Stimulated activated CD8-positive, alpha-beta memory T cell treated with anti-CD3 and anti-CD28 coated beads, Interleukin-4, amount 100 ng/mL, for 24 hours (primary cell): ENCODE measurements at places on chromosomes 3 and 15.
A peak's percentile ranks its signal among the peaks of the same experiment; 100 is the strongest.

DNA sequence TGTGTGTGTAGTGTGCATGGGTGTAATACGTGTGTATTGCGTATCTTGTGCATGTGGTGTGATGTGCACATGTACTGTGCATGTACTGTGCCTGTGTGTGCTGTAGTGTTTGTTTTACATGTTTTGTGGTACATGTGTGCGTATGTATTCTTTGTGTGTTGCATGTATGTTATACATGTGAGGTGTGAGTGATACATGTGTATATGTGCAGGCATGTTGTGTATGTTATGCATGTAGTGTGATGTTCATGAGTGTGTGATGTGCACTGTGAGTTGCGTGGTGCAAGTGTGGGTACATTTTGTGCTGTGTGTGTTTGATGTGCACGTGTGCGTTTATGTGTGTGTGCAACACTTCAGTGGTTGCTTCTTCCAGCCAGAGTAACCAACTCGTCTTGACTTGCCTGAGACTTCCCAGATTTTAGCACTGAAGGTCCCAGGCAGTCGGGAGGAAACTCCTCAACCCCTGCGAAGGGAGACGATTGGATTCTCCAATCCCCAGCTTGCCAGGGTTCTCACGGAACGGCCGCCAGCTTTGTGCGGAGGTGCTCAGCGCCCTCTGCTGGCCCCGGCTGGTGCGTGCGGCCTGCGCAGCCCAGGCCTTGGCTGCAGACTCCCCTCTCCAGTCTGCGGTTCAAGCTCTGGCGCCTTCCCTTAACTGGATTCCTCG is 3.6 kb downstream of the GALNT15 start:
- DNase-seq, result peak; percentile 44

GRCh38 chr3:77186728-77187127 is 146.8 kb downstream of the ROBO2 start:
- DNase-seq, result no peak

GRCh38 chr3:119898478-119899191 is 116.7 kb downstream of the NR1I2 start:
- DNase-seq, result no peak

- no peak for DNase-seq
Measured at GRCh38 chr3:125359700-125360099, 15.4 kb downstream of the ZNF148 start.

GRCh38 chr15:64583519-64583918 is 123.1 kb downstream of the ZNF609 start:
- DNase-seq, result no peak

DNA sequence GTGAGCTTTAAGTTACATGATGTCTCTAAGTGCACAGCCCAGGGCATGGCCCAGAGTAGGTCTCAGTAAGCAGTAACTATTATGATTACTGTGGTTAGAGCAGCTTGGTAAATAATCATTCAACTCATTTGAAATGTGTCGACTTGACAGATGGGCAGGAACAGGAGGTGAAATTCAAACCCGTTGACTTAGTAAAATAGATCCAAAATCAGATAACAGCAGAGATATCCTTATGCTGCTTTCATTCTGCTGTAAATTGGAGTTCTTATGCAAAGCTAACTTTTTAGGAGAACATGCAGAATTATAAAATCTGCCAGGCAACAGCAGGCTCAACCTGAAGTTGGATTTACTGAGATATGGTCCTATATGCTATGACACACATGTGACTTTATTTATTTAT is 118.7 kb upstream of the KLHL25 start:
- no peak for DNase-seq

DNA sequence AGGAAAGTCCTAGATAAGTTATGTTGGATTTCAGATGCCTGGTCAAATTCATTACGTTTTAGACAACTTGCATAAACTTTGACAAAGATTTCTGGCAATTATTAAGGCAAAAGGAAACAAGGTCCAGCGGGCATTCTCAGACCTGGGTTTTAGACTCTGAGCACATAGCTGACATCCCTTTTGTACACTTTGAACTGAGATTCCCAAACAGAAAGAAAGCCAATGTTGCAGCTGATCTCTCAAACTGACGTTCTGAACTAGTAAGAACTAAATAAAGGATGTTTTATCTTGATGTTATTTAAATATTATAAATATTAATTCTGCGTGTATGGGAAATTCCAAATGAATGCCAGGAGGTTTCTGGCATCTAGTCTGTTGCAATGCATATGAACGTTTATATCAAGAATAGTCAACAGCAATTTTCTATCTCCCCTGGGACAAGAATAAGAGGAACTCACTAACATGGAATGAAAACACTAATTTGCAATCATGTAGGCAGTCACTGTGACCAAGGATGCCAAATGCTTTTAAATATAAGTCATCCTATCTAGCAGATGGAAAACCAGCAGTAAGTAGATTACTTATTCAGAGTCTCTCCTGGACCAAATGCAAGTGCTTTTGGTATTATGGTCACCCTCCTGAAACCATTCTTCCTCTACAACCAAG is 202.1 kb downstream of the GREM1 start:
- no peak for DNase-seq

- no peak for DNase-seq
Measured at GRCh38 chr3:162544246-162544645, 1047.6 kb downstream of the OTOL1 start.

DNA sequence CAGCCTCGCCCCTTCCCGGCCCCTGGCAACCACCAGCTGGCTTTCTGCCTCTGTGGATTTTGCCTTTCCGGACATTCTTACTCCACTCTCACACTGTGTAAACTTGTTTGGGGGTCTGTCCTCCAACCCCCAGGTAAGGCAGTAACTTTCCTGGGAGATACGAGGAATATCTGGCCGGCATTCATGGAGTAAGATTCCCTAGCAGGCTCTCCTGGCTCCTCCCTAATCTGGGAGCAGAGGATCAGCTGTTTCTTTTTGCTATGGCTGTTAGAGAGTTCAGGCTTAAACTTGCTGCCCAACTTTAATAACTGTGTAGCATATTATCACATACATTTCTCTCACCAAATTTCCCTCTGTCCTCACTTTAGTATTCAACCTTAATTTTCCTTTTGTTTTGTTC is 64.3 kb downstream of the IGF2BP2 start:
- DNase-seq, result no peak

- no peak for DNase-seq
Measured at GRCh38 chr15:58467121-58467721, 35.4 kb downstream of the LIPC start.

DNA sequence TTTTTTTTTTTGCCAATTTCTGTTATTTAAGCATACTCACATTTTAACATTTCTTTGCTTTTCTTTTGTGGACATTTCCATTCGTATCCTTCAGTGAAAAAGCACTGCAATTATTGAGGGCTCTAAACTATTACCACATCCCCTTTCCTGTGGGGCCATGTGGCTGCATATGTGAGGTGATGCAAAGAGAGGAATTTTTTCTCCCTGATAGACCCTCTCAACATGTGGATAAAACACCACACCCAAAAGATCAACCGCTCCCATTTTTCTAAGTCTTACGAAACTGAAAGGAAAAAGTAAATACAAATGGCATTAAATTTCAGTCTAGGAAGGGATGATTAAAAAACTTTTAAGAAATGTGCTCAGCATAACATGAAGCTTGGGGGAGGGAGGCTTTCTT is 68.8 kb downstream of the DNAJC13 start:
- DNase-seq, result no peak

GRCh38 chr15:87045746-87046145 is 966.1 kb downstream of the AGBL1 start:
- no peak for DNase-seq

DNA sequence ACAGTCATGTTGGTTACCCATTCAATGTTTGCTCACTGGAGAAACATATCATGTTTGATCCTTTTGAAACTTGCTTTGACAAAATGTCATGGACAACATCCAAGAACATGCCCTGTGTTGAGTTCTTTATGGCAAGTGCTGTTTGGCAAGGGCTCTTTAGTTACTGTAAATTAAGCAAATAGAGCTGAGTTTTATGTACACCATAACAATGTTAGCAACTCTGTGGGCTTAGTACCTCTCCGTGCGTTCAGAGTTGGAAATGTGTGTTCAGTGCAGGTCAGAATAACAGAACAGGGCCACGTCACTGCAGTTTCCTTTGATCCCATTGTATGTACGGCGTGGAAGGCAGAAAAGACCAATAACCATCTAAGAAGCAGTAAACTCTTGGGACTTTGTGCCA is 132.5 kb downstream of the MYRIP start:
- no peak for DNase-seq

GRCh38 chr3:43087249-43087776 is 18.6 kb downstream of the POMGNT2 start:
- DNase-seq, result no peak

DNA sequence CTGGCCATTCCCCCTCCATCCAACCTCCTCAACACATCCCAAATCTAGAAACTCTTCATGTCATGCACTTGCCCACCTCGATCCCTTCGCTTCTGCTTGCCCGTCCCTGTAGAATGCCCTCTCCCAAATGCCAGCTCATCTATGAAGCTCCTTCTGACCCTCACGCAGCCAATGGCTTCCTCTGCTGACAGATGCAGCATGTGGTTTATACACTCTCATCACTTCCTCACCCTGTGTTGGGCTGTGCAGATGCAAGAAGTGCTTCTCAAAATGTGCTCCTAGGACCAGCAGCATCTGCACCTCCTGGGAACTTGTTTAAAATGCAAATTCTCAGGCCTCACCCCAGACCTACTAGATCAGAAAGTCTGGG is 51.7 kb downstream of the SEMA5B start:
- no peak for DNase-seq

- DNase-seq, result no peak
Measured at GRCh38 chr15:90191794-90192509, 9.2 kb upstream of the SEMA4B start.

GRCh38 chr3:112605285-112605684 is 35.7 kb downstream of the CCDC80 start:
- no peak for DNase-seq

DNA sequence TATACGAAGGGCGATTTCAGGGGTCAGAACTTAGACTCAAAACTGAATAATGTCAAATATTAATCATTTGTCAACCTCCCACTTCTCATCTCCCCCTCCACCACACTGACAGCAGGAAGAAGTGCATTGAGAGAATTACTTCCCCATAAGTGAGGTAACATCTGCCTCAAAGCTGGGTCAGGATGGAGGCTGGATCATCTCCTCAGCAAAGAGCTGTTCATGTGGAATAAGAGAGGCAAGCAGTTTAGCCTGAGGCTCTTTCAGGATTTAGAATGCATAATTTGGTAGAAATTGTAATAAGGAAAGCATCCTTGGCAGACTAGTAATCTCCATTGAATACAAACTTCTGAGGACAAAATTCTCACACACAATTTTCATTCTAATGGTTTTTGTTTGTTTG is 512.1 kb downstream of the ROBO1 start:
- DNase-seq, result no peak

GRCh38 chr15:85379403-85380131 is 836 bp upstream of the AKAP13 start:
- DNase-seq, result peak; percentile 15

DNA sequence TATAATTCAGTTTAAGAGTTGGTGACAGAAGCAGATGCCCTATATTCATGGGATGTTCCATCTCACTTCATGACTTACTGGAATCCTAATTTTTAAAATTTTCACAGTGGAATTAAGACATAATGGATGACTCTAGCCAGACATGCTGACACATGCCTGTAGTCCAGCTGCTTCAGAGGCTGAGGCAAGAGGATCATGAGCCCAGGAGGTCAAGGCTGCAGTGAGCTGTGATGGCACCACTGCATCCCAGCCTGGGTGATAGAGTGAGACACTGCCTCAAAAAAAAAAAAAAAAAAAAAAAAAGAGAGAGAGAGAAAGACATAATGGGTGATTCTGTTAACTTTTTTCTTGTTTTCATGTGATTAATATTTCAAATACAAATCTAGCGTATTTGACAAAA is 123.6 kb downstream of the KLHL25 start:
- DNase-seq, result no peak

DNA sequence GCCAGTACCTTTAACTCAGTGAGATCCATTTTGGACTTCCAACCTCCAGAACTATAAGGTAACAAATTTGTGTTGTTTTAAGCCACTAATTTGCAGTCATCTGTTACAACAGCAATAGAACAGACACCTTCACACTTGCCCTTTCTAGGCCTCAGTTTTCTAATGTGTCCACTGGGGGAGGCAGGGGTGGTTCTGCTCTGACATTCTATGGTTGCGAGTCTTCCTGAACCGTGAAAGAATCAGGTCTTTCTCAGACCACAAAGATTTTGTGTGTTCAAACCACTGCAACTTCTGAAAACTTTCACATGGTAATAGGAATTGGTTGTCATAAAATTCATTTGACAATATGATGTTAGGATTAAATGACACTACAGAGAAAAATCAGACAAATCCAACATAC is 26.8 kb upstream of the CSTA start:
- DNase-seq, result no peak

DNA sequence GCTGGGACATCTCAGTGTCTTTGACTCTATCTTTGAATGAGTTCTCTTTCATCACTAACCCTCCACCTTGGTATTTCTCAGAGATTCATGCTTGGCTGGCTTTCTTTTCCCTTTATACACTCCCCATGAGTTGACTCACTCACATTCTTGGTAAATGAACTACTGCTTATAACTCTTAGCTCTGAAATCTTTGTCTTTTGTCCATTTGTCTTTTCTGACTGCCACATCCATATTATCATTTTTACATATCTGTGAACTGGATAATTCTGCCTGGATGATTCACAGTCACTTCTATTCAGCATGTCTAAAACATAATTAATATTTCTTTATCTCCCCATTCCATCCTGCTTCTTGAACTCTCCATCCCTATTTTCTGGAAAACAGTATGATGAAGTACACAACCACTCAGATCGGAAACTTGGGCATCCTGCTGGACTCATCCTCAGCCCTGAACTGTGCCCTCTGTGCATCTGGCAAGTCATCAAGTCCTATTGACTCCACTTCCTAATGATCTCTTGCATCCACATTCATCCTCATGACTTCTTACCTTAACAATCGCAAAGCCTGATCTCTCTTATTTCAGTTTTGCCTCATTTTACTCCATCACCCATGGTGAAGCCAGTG is 66.9 kb downstream of the KCNAB1 start:
- DNase-seq, result no peak

- DNase-seq, result no peak
Measured at GRCh38 chr3:140546649-140547048, 131.2 kb upstream of the TRIM42 start.

DNA sequence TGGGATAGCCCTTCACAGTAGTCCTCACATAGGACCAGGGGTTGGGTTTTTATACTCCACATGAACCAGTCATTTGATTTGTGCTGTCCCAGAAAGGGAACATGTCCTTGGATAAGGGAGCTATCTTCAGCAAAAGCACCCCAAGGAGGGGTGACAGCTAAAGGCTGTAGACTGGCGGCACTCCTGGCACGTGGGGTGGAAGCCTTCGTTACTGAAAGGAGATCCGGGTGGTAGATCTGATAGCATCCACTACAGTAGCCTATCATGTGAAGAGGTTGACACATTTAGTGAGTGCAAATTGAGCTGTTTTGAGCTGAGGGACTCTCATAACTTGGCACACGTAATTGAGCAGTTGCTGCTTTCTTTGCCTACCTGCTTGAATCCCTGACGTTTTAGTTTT is 588.8 kb upstream of the GOLIM4 start:
- DNase-seq, result no peak

- peak; percentile 82 for DNase-seq
Measured at GRCh38 chr3:50587806-50588758, 18.8 kb downstream of the HEMK1 start.

GRCh38 chr3:155320934-155321333 is 27.5 kb upstream of the STRIT1 start:
- no peak for DNase-seq

- no peak for DNase-seq
Measured at GRCh38 chr3:46907271-46907670, 29.8 kb downstream of the PTH1R start.
